Cerebellum (tissue), 4 donors: ENCODE measurements at places on chromosomes 1 and 21. TPM values are rescaled to one million over a fixed set of nuclear protein-coding genes. Genes with fewer than 3 reads are reported as not detected.
A peak's percentile ranks its signal among the peaks of the same experiment; 100 is the strongest.

GRCh38 chr1:76857973-76858372 lies 9.3 kb upstream of the ST6GALNAC5 start:
- DNase-seq = no peak

DNA sequence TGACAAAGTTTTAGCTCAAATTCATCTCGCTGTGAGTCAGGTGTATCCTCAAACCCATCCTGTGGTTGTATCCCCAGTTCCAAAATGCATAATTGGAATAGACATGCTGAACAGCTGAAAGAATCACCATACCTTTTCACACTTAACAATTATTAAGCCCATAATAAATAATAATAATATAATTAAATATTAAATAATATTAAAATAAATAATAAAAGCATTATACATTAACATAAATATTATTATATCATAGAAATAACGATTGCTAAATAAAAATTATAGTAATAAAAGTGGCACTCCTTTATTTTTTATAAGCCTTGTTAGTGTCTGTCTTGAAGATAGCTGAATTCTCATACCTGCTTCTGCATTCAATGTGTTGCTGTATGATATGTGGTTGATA lies 257.5 kb upstream of the B3GALT2 start:
- no peak for DNase-seq

- no peak for DNase-seq
These were observed 26.7 kb downstream of the TSPAN2 start for GRCh38 chr1:115062542-115063004.

- no peak for DNase-seq
These were observed 10.5 kb downstream of the C1orf167 start for GRCh38 chr1:11772458-11772857.

DNA sequence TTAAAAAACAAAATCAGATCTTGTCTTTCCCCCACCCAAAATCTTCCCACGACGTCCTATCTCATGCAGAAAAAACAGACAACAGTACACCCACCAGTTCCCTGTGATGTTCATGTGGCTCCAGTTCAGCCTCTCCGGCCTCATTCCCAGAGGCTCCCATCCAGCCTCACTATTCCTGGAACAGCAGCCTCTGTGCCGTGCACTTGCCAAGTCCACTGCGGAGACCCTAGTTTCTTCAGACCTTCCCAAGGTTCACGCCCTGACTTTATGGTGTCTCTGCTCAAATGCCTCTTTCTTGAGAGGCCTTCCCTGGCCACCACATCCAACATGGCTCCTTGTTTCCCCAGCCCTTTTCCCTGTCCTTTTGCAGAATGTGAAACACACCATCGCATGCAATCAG lies 106.3 kb upstream of the BACE2 start:
- no peak for DNase-seq

Gene FCGR2B
- 0.18 TPM for total RNA-seq

GRCh38 chr1:155002464-155003226 lies at the start of gene ZBTB7B:
Gene ZBTB7B, plus strand, starts transcription at chr1:155002802. Its CDS starts 11,859 bp downstream, at chr1:155014661.
- no peak for DNase-seq

Gene SLC19A2
- 16.8 TPM for total RNA-seq

GRCh38 chr1:200684015-200684414 lies 14.3 kb upstream of the DDX59 start:
- no peak for DNase-seq

- DNase-seq = no peak
These were observed 107.1 kb downstream of the ST3GAL3 start for GRCh38 chr1:43814401-43814800.

Gene TSPEAR
- total RNA-seq = 0.09 TPM

- peak; percentile 34 for DNase-seq
These were observed 36.0 kb upstream of the DISC1 start for GRCh38 chr1:231590453-231591198.
